ENCODE measurements at places on chromosomes 11 and 22.
A peak's percentile ranks its signal among the peaks of the same experiment; 100 is the strongest.

DNA sequence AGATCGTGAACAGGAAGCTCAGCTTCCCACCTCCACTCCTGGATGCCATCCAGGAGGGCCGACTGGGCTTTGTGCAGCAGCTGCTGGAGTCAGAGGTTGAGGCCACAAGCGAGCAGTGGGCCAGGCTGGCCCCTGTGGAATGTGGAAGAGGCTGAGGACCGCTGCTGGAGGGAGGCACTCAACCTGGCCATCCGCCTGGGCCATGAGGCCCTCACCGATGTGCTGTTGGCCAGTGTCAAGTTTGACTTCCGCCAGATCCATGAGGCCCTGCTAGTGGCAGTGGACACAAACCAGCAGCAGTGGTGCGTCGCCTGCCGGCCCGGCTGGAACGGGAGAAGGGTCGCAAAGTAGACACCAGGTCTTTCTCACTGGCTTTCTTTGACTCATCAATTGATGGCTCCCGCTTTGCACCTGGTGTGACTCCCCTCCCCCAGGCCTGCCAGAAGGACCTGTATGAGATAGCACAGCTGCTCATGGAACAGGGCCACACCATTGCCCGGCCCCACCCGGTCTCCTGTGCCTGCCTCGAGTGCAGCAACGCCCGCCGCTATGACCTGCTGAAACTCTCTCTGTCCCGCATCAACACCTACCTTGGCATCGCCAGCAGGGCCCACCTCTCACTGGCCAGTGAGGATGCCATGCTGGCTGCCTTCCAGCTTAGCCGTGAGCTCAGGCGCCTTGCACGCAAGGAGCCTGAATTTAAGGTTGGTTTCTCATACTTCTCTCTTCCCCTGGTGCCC lies 24.9 kb downstream of the ART5 start:
- no peak for DNase-seq

DNA sequence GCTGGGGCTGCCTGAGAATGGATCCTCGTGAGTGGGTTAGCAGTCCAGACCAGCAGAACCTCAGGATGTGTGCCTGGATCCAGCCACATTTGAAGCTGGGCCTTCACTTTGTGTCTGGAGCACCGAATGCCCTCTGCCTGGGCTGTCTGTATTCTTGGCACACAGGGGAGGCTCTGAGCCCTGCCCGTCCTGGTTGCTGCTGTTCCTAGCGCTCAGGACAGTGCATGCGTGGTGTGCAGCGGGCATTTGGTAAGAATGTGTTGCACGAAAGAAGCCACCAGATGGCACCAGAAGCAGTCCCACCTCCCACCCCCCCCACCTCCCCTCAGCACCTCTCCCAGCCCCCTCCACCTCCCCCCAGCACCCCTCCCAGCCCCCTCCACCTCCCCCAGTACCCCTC lies 4.1 kb upstream of the MAPK11 start:
- peak; percentile 68 for DNase-seq

- DNase-seq = no peak
Measured at GRCh38 chr11:97860237-97860636, 1160.5 kb upstream of the CNTN5 start.

DNA sequence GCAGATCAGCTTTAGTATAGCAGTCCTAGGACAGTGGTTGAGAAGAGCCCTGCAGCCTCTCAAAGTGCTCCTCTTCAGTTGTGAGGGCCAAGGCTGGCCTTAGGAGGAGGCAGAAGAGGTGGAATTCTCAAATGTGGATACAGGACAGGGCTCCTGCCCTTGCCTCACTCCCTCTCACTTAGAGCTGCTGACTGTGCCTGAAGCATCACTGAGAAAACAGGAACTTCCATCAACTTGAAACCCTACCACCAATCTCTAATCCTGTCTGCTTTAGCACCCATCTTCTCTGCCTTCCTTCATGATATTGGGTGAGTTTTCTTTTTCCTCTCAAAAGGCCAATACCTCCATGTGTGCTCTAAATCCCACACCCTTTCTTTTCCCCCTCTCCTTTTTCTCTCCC lies 14.4 kb upstream of the UCP3 start:
- DNase-seq = no peak

DNA sequence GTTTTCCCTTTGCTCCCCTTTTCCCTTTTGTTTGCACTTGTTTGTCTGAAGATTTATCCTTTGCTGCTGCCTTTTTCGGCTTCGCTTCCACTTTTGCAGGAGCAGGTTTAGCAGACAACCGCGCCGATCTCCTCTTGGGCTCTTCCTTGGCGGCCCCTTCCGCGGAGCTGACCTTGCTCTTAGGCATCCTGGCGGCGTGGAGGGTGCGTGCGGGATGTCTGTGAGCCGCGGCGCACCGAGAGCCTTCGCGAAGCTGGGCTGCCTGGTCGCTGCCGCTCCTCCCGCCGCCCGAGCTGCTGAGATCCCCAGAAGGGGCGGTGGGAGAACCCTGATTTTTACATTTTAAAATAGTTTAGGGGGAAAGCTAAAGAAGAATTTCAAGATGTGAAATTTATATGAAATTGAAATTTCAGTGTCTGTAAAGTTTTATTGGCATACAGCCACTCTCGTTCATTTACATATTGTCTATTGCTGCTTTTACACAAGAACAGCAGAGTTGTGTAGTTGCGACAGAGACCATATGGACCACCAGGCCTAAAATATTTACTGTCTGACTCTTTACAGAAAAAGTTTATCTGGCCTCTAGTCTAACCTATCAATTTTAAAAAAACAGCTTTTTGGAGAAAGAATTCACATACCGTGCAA lies 105.2 kb upstream of the RRM1 start:
- DNase-seq = no peak

DNA sequence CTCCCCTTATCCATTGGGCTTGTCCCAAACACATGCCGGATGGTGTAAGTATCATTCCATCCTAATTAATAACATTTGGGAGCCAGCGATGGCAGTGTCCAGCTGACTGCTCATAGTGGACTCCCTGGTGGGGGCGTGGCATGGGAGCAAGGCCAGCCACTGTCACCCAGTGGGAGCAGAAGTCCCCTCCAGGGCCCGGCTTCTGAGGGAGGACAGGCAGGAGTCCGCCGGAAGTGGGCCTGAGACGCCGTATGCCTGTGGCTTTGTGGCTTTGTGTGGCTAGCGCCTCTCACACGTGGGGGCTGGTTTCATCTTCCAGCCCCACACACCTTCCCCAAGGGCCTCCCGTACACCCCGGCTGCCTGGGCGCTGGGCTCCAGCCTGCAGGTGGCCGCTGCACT lies 124.5 kb downstream of the KCNQ1 start:
- peak; percentile 59 for DNase-seq

DNA sequence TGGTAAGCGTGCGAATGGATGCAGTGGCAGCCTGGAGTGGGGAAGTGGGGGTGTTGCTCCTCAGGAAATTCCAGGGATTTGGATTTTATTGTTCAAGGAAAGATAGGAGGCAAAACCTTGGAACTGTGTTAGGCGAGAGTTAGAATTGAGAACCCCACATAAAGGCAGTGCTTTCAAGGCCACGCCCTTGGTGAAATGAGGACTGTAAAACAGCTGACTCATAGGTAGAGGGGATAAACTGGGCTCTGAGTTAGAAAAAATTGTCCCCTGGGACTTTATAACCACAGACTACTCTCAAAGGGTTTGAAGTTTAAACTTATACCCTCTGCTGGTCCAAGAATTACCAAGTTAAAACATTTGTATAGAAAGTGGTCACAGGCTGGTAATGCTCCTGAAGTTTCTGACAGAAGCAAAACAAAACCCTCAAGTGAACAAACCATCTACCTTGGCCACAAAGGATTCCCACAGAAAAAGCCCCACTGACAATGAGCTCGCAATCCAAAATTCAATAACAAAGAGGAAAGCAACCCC lies 250.3 kb upstream of the TBCEL start:
- DNase-seq = peak; percentile 31

DNA sequence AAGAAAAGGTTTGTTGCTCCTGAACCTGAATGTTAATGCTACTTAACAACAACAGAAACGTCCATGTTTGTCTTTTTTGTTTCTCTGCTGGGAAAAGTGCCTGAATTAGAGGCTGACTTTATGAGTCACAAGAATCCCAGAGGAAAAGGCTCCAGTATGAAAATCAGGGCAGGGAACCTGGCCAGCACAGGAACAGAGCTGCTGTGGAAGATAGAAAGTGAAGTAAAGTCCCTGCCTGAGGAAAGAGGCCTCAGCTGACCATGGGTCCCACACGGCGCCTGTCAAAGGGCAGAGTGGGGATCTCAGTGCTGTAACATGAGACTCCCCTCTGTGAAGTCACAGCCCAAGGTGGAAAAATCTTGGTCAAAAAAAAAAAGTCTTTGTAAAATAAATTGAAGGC lies 632.3 kb upstream of the CCDC90B start:
- no peak for DNase-seq

GRCh38 chr11:29075726-29076125 lies 941.1 kb downstream of the KCNA4 start:
- no peak for DNase-seq

GRCh38 chr11:4048340-4048739 lies 46.3 kb upstream of the RRM1 start:
- no peak for DNase-seq

GRCh38 chr22:21074102-21074715 lies 28.5 kb downstream of the LRRC74B start:
- peak; percentile 88 for DNase-seq

- DNase-seq = no peak
Measured at GRCh38 chr11:833849-834311, 1.1 kb downstream of the CD151 start.

DNA sequence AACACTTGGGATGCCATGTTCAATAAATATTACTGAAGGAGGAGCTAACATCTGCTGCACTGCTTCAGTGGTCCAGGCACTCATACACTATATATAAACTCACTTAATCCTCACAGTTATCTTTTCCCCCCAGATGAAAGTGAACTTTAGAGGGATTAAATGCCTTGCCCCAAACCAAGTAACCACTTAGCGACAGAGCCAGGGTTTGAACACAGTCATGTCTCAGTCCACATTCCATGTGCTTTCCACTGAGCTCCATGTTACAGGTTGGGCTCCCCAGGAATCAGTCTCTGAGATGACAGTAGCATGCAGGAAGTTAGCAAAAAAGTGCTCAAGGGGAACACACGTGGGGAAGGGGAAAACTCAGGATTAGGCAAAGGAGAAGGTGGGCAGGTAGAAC lies 59.3 kb downstream of the ENDOD1 start:
- no peak for DNase-seq

DNA sequence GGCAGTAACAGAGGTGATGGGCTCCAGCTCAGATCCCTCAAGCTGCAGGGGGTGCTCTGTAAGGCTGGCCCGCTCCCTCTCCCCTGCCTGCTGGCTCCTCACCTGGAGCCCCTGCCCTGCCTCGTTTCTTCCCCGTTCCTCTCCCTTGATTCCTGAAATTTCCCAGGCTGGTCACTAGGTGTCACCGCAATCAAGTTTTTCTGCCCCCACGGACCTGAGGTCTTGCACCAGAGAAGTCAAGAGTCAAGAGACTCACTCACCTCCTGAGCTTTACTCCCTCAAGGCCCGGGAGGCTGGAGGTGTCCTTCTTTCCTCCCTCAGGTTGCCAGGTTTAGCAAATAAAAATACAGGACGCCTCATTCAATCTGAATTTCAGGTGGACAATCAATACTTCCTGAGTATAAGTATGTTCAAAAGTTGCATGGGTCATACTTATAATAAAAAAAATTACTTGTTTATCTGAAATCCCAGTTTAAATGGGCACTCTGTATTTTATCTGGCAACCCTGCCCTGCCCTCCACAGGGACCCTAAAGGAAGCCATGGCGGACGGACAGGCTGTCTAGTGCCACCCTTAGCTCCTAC lies 69.2 kb downstream of the SCUBE1 start:
- peak; percentile 85 for DNase-seq

DNA sequence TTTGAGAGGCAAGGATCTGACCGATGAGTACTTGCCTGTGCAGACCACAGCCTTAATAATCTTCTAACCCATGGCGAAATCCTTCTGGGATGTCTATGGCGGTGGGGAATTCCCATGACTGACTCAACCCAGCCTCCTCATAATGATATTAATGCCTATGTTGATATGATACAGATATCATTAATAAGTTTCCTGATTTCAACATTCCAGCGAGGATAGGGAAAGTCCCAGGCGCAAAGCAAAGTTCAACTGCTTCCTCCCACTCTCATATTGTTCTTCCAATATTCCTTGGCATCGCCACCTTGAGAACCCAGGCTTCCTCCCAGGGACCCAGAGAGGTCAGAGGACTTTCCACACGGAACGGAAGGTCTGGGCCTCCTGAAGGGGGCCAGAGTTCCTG lies 110.3 kb upstream of the TMEM45B start:
- no peak for DNase-seq

DNA sequence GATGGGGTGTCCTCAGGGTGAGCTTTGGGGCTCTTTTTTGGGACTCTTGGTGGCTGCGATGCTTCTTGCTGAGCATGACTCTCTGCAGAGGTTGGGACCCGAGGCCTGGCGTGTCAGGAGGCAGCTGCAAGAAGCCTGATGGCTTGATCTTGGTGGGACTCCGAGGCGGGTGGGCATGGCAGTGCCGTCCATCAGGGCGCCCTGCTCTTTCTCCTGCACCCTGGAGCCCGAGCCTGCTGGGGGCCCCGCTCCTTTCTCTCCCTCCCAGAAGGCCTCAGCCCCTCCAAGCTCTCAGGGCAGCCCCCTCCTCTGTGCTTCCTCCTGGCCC lies 432.7 kb downstream of the TBC1D22A start:
- no peak for DNase-seq

DNA sequence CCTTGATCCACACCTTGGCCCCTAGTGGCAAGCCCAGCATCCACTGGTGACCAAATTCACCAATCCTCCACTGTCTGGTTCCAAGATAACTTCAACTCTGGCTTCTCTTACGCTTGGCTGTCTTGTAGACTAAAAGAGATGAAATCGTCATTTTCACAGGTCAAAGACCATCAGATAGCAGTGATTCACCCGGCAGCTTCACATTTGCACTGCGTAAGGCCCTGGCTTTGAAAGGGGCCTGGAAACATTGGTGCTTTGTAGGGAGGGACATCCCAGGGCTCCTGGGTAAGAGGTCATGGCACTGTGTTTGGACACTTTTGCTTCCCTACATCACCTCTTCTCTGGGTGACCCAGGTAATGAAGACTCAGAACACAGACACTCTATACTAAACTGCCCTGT lies 30.1 kb upstream of the FADD start:
- DNase-seq = no peak

GRCh38 chr22:36452250-36452977 lies 29.0 kb downstream of the TXN2 start:
- DNase-seq = no peak

DNA sequence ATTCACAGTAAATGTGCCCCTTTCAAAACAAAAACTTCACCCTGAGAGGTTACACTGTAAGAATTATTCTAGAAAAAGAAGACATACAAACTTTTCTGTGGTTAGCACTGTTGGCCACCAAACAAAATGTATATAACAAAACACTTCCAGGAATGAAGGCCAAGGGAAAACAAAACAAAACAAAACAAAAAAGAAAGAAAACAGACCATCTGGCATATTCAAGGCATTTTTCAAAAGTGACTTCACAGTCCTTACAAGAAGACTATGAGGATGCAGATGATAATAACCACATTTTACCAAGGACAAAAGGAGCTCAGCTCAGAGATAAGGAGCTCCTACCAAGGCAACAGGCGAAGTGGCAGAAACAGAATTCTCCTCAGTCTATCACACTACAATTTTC lies 24.9 kb downstream of the CTSC start:
- peak; percentile 10 for DNase-seq

Measured in GM03348 (cell line).